CD4-positive, alpha-beta T cell treated with Interleukin-17A for 1 hour (primary cell): ENCODE measurements at places on chromosomes 2 and 18.

GRCh38 chr2:192243488-192243887 is 48.8 kb upstream of the TMEFF2 start:
- DNase-seq = no peak

- no peak for DNase-seq
Measured at GRCh38 chr2:234430871-234431270, 66.0 kb downstream of the ARL4C start.

- no peak for DNase-seq
Measured at GRCh38 chr2:147980940-147981528, 39.5 kb downstream of the ORC4 start.

- no peak for DNase-seq
Measured at GRCh38 chr2:53769318-53769945, 1.8 kb downstream of the CHAC2 start.

GRCh38 chr2:96254571-96254970 is 11.2 kb downstream of the TMEM127 start:
- DNase-seq = no peak

- no peak for DNase-seq
Measured at GRCh38 chr18:68713131-68713530, 1.8 kb downstream of the TMX3 start.

DNA sequence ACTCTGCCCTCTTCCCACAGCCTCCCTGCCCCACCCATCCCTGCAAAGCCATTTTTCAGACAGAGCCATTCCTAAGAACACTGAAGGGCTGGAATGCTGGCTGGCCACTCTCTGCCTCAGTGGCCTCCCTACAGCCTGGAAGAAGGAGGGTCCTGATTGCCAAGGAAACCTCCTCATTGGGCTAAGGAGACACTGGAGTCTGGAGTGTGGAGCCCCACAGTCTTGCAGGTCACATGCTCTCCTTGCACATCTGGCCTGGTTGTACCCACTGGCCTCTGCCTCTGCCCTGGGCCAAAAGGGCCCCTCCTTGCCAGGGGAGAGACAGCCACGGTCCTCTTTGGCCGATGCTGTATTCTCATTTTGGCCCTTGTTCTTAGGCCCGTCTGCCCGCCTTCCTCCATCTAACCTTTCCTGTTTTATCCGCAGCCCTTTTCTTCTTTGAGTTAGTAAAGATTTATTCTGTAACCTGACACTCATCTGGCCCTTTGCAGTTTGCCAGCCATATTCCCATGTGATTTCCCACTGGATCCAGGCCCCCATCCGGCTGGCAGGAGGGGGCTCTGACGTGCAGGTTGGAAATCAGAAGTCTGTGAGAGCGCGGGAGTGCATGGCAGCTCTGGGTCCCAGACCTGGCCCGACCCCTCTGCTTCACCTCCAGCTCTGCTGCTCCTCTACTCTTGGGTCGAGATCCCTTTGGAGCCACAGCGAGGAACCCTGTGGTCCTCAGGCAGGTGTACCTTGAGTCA is 11.0 kb upstream of the CATIP start:
- no peak for DNase-seq

GRCh38 chr2:39728941-39729351 is 50.1 kb downstream of the THUMPD2 start:
- no peak for DNase-seq

DNA sequence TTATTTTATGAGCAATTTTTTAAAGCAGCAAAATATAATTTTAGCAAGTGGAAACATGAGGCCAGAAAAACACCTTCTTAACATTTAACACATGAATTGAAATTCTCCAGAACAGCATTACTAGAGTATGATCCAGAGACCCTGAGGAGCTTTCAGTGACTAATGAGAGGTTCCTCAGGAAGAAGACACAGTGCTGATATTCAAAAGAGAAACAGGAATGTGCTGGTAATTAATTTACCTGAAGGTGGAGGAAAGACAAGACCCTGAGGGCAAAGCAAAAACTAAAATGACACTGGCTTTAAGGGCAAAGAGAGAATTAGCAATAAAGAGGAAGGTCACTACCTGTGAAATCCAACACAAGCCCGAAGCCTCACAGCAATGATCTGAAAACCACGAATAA is 97.0 kb downstream of the CDH2 start:
- no peak for DNase-seq

GRCh38 chr2:181189951-181190350 is 209.5 kb downstream of the UBE2E3 start:
- no peak for DNase-seq

- DNase-seq = no peak
Measured at GRCh38 chr18:7658701-7659100, 91.6 kb downstream of the PTPRM start.

GRCh38 chr18:49585781-49586663 is 24.2 kb downstream of the LIPG start:
- DNase-seq = no peak

DNA sequence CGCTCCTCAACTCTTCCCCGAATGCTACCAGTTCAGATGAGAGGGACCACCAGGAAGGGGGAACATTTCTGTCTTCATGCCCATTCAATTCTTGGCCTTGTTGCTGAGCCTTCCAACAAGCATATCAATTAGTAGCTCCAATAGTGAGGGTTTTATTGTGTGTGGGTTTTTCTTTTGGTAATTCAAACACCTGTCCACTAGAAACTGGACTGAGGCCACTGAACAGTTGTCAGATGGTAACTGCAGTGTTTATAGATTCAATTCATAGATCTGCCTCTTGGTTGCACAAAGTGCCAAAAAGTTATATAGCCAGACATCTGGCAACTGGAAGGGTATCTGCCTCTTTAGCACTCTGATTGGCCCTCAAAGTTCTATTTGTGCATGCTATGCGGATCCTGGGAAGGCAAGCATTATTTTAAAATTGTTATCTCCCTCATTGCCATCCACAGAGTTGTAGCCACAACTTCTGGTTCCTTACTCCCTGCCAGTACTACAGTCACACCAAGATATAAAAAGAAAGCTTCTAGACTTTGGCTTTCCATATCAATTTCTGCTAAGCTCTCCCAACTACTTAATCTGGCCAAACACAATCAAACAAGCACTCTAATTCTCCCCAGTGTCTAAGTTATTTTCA is 83.3 kb upstream of the ZNF521 start:
- DNase-seq = no peak

DNA sequence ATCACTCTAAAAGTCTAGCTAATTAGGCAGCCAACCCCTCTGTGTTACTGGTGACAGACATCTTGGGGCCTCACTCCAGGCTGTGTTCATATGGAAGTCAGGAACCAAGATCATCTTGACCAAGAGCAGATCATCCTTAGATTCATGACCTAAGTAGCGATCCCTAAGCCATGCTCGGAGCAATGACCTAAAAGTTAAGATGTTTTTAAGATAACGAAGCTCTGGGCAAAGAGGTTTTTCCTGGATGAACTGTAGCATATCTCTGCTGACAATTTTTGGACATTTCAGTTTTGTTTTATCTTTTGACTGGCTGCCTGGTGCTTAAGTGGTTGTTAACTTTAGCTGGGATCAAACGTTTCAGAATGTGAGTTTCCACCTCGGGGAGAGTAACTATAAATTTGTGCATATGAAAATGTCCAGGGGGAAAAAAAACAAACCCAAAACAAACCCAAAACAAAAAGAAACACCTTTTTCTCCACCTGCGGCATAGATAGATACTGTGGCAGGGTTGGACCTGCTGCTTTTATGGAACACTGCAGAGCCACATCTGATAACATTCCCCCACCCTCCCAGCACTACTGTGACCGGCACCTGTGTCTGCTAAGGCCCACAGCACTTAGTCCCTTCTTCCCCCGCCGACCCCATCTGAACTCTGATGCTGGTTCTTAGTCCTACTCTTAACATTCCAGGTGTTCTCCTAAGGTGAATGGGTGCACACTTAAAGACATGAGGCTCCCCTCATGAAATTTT is 45.5 kb downstream of the EPAS1 start:
- no peak for DNase-seq

DNA sequence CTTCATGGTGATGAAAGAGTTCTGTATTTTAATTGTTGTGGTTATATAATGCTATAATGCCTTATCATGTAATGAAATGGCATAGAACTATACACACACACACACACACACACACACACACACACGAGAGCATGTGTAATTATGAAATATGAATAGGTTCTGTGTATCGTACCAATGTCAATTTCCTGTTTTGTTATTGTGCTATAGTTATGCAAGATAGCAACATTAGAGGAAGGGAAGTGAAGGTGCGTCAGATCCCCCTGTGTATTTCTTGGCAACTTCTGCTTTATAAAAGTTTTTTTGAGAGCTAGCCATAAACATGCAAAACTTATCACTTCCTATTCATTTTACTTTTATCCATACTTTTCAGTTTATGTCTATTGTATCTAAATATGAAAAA is 60.7 kb upstream of the ARHGAP15 start:
- DNase-seq = peak; percentile 21

GRCh38 chr2:88265352-88266303 is 95.5 kb downstream of the THNSL2 start:
- DNase-seq = peak; percentile 15

DNA sequence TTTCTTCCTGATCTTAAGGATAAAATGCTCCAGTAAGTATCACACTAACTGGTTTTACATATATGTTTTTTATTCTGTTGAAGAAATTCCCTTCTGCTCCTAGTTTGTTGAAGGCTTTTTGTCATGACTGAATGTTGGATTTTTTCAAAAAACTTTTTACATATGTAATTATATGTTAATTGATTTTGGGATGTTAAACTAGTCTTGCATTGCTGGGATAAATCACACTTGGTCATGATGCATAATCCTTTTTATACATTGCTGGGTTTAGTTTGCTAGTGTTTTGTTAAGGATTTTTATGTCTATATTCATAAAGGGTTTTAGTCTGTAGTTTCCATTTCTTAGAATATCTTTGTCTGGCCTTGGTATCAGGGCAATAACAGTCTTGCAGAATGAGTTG is 65.6 kb upstream of the TXNDC2 start:
- no peak for DNase-seq

GRCh38 chr18:1542230-1542774 is 637.6 kb downstream of the ADCYAP1 start:
- no peak for DNase-seq

- no peak for DNase-seq
Measured at GRCh38 chr2:144836635-144837350, 316.9 kb upstream of the ZEB2 start.

DNA sequence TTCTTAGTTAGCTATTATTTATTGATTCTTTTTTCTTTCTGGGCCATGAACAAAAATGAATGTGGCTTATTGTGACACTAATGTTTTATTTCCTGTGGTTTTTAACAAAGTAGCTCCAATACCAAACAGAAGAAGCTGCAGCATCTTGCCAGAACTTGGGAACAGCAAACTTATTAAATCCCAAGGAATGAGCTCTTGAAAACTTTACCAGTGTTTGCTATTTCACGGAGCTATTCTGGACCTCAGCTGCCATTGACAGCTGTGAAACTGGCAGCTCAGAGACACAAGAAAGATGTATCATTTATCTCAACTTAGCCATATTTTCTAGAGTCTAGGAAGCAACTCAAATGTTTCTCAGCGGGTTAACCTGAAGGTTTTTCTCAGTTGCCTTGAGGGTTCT is 91.0 kb upstream of the NEUROD1 start:
- no peak for DNase-seq

GRCh38 chr18:46565256-46565655 is 91.8 kb downstream of the LOXHD1 start:
- no peak for DNase-seq

DNA sequence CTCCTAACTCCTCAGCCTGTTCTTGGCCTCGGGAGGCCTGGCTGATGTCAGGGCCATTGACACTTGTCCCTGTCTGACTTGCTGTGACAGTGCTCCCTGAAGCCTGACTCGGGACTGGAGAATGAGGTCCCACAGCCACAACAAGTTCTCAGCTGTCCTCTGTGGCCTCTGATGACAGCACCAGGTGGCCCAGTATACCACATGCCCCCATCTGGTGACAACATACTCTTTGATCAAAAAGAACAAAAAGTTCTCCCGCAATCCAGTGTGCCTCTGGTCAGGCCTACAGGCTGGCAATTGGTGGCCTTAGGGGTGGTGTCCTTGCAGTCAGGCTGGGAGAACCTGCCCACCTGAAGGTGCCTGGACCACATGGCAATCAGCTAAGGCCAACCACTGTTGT is 102.6 kb downstream of the SEPTIN10 start:
- DNase-seq = no peak

DNA sequence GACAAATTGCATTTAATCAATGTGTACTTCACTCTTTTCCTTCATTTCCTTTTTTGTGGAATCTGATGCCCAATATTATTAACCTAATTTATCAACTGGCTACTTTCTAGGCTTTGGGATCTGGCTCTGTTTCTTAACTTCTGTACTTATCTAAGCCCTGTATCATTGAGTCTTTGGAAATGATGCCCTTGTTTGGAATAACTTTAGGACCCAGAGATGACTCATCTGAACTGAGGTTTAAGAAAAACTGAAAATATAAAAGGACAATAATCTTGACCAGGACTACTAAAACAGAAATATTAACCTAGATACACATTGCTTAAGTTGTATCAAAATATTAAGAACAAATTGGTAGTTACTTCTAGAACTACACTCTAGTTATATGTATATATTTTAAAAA is 600.8 kb downstream of the CPS1 start:
- no peak for DNase-seq

GRCh38 chr2:9169349-9170107 is 37.1 kb upstream of the ASAP2 start:
- DNase-seq = peak; percentile 20

- DNase-seq = no peak
Measured at GRCh38 chr2:25098670-25099486, 57.0 kb downstream of the EFR3B start.

DNA sequence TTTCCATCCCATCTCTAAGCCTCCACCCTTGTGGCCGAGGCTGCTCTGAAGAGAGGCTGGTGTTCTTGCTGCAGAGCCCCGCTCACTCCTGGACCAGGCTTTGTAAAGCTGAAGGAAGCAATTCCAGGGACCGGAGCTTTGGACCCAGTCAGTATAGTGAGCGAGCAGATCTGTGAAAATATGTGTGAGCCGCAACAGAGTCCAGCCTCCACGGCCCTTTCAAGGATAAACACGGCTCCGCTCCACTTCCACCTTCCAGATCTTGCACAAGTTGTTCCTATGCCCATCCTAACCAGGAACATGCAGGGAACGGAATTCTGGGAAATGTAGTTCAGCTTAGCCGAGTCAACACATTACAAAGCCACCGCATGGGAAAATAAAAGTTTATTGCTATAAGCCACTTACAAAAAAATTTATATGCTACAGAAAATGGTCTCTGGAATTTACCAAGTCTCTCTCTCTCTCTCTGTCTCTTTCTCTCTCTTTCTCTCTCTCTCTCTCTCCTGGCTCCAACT is 151.7 kb upstream of the ZNF521 start:
- no peak for DNase-seq

DNA sequence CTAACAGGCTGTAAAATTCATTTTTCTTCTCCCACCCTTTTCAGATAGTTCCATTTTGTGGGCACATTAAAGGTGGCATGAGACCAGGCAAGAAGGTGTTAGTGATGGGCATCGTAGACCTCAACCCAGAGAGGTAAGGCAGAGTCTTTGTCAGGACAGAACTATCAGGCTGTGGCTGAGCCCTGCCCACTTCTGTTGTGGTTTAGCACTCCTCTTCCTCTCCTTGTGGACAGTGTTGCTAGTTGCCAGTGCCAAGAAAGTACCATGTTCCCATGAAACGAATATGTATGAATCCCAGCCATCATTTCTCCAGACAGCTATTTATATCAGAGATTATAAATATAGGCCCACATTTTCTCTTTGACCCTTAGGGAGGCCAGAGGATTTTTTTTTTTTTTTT is 1.6 kb downstream of the LGALSL start:
- no peak for DNase-seq
